ENCODE measurements at places on chromosomes 3 and 15.

DNA sequence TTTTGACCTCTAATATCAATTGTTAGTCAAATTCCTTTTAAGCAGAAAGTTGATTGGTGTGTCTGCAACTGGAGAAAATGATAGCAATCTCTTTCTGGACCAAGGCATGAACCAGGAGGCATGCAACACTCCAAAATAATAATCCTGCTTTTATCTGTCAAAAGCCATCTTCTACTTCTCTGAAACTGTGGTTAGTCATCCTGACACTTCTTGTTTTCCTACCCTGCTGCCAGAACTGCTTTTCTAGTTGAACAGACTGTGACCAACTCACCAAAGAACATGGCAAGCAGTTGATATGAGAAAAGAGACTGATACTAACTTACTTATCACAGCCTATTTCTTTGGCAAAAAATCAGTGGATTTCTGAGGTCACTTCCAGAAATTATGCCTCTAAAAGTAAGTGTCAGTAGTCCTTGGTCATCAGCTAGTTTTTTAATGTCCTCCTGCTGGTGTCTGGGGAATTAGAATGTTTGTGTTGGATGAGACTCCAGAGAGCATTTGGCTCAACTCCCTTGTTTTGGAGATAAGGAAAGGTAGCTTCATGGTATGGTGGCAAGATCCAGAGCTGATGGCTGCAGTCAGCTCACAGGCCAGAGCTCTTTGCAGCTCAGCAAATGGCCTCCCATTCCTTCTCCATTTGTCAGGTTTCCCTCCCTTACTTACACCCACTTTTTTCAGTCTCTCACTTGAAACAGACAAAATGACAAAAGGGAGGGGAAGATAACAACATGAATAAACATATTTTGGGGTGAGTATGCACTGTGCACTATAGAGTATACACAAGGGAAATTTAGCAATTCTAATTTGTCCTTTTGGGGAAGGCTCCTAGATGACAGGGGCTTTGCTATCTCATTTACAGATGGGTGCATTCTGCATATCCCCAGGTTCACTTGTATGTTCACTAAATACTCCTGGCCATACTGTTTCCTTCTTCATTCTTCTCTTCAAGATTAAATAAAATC lies 7.0 kb downstream of the CRYGS start:
- H3K4me1 ChIP-seq = no peaks in the 10 kb centered on the region
- DNase-seq = no peak
- no peak overlapping the region for H3K4me3 ChIP-seq
- H3K27me3 ChIP-seq = no peaks in the 10 kb centered on the region

DNA sequence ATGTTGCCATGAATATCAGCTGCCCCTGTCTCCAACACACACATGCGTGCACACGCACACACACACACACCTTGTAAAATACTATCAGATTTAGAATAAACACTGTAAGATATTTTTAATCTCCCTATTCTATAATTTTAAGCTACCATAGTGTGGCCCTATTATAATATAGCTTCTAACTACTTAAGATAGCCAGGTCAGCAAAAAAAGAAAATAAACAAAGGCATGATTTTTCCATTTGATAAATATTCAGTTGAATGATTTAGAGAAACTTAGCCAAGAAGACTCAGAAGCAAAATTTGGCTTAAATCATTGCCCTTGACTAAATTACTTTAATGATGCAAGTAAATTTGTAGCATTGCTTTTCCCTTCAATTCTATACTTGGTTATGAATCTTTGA lies 162.2 kb downstream of the ALCAM start:
- no peak for DNase-seq
- H3K27ac ChIP-seq = no peak overlapping the region
- no peaks in the 10 kb centered on the region for H3K27me3 ChIP-seq
- H3K36me3 ChIP-seq = peaks cover 31% of the 10 kb centered on the region

- no peak overlapping the region for H3K27ac ChIP-seq
- H3K27me3 ChIP-seq = no peaks in the 10 kb centered on the region
- no peaks in the 10 kb centered on the region for H3K4me1 ChIP-seq
- DNase-seq = no peak
- H3K4me3 ChIP-seq = no peak overlapping the region
- H3K36me3 ChIP-seq = no peaks in the 10 kb centered on the region
Measured at GRCh38 chr3:9100513-9100894, 137.2 kb upstream of the RAD18 start.

GRCh38 chr3:126314790-126315658 lies 42.2 kb downstream of the KLF15 start:
- no peaks in the 10 kb centered on the region for H3K4me1 ChIP-seq
- H3K27me3 ChIP-seq = no peaks in the 10 kb centered on the region
- DNase-seq = no peak
- no peak overlapping the region for H3K27ac ChIP-seq

GRCh38 chr15:27401471-27401870 lies 430.5 kb downstream of the GABRG3 start:
- no peaks in the 10 kb centered on the region for H3K4me1 ChIP-seq
- no peak overlapping the region for H3K4me3 ChIP-seq
- no peaks in the 10 kb centered on the region for H3K36me3 ChIP-seq
- no peak overlapping the region for H3K27ac ChIP-seq
- DNase-seq = no peak
- H3K27me3 ChIP-seq = peaks cover 3% of the 10 kb centered on the region

- H3K27me3 ChIP-seq = no peaks in the 10 kb centered on the region
- H3K4me1 ChIP-seq = no peaks in the 10 kb centered on the region
- peaks cover 73% of the 10 kb centered on the region for H3K36me3 ChIP-seq
Measured at GRCh38 chr15:50452927-50453326, 28.7 kb downstream of the USP8 start.

All from lower lobe of right lung (tissue), 2 donors.